ENCODE measurements at places on chromosomes 12 and 14. TPM values are rescaled to one million over a fixed set of nuclear protein-coding genes. Genes with fewer than 3 reads are reported as not detected.

DNA sequence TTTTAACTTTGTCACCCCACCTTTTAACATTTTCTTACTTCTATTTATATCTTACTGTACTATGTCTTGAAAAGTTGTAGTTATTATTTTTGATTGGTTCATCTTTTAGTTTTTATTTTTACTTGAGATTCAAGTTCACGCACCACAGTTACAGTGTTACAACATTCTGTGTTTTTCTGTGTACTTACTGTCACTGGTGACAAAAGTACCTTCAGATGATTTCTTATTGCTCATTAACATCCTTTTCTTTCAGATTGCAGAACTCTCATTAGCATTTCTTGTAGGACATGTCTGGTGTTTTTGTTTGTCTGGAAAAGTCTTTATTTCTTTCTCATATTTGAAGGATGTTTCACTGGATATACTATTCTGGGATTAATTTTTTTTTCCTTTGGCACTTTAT lies 289.9 kb downstream of the BCAT1 start:
- no peak for DNase-seq

The TCL1B gene
- polyA plus RNA-seq = not detected

GRCh38 chr12:4148418-4149056 lies 125.0 kb upstream of the CCND2 start:
- peak; percentile 60 for DNase-seq

The PYGL gene
- 6.7 TPM for polyA plus RNA-seq

- DNase-seq = no peak
Observed at GRCh38 chr14:101464310-101464983, 96.8 kb upstream of the DIO3 start.

The KLRC2 gene
- not detected for polyA plus RNA-seq

DNA sequence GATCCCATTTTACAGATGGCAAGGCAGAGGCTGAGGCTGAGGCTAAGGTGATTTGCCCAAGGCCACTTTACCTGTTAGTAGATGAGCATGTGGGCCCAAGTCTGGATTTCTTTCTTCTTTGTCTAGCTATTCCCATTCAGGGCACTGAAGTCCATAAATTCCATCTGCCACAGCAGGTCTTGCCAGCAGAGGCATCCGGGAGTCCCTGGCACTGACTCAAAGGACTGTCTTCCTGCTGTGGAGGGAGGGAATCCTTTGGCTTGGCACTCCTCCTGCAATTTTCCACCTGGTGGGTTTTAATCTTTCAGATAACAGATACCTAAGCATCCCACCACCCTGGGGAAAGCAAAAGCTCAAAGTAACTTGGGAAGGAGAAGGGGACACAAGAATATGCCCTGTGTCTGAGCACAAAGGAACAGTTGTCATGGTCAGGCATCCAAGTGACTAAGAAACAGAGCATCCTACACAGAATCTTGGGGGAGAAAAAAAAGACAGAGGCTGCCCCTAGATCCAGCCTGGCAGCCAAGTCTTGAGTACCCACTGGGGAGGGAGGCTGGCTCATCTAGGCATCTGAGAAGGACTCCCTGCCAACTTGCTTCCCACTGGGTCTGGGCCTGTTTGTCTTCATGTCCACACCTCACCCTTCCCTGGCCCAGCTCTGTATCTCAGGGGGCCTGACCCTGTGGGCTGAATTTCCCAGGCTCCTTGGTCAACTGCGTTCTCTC lies 35.6 kb upstream of the CMKLR1 start:
- no peak for DNase-seq

DNA sequence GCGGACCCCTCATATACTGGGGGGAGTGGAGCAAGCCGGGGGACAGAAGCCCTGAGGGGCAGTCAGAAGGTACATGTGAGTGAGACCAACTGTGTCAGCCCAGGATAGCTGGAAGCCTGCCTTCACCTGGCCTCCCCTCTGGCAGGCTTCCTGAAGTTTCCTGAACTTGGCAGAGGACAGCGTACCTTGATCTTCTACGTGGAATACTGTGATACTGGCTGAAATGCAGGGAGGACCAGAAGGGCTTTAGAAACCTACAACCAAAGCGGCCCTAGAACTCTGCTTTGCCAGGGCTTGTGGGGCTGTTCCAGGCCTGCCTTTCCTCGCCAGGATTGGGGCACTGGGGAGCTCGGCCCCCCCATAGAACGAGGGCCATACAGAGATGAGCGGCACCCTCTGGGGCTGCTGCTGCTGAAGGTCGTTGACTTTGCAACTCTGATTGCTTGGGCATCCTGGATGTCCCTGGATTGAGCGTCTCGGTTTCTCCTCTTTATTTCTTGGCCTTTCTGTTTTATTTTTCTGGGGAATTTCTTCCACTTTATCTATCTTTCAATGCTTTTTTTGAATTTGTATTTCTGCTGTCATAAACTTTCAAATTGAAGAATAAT lies 66.5 kb downstream of the SLC25A47 start:
- no peak for DNase-seq

GRCh38 chr14:103115845-103116572 lies 7.3 kb upstream of the TNFAIP2 start:
- no peak for DNase-seq
